ENCODE measurements at places on chromosomes 4 and X.

DNA sequence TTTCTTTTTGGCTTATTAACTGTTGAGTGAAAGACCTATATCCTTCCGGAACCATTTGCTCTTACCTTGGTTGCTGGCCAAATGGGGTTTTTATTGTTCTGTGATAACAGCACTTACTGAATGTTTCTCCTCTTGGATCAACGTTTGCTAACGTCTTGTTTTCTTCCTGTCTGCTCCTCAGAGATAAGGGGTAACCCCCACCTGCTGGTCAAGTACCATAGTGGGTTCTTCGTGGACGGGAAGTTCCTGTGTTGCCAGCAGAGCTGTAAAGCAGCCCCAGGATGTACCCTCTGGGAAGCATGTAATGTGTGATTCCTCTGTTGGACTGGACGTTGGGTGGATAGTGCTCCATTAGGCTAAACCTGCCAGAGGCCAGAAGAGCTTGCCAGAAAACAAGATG lies 15.3 kb downstream of the BMX start:
- no peak for DNase-seq

- no peak for DNase-seq
Measured at GRCh38 chr4:15239866-15240265, 188.0 kb upstream of the C1QTNF7 start.

- DNase-seq, result no peak
Measured at GRCh38 chrX:13387666-13388494, 68.0 kb upstream of the ATXN3L start.

DNA sequence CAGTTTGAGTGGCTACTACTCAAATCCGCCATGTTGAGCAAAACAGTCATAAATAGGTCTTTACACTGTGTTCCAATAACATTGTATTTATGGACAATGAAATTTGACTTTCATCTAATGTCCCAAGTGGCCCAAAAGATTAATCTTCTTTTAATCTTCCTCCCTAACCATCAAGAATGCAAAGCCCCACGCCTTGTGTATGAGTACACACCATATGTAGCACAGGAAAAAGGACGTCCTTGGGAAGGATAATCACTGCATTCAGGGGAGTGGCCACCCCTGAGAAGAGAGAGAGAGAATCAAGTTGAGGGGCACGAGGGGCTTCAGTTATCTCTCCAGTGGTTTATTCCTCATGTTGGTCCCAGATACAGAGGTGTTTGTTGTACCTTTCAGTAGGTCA lies 33.1 kb downstream of the RBM47 start:
- no peak for DNase-seq

DNA sequence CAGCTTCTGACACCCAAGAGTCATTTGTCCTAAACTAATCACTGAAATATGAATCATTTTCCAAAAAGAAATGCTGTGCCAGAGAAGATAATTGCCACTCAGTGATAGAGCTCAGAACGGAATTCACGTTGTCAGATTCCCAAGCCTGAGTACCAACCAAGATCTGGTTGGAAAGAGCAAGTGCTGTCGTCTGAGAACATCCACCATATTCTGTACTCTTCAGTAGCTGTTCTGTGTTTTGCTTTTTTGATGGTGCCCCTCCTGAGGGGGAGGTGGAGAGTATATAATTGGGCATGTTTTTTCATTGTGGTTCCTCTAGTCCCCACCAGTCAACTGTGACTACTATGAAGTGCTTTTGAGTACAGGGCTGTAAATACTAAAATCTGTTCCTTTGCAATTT lies 13.2 kb downstream of the RUFY3 start:
- DNase-seq, result no peak

DNA sequence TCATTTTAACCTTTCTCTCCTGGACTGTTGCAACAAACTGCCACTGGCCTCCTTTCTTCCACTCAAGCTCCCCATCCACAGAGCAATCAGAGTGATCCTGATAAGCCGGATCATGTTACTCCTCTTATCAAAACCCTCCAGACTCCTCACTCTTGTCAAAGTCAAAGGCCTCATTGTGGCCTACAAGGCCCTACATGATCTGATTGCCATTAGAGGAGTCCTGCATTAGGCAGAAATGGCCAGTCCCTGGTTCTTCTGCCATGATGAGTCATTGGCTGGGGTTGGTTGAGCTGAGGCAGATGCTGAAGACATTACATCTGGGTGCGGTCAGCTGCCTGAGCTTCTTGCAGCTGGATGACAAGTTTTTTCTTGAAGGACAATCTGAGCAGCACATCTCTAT lies 32.7 kb upstream of the CASK start:
- no peak for DNase-seq

DNA sequence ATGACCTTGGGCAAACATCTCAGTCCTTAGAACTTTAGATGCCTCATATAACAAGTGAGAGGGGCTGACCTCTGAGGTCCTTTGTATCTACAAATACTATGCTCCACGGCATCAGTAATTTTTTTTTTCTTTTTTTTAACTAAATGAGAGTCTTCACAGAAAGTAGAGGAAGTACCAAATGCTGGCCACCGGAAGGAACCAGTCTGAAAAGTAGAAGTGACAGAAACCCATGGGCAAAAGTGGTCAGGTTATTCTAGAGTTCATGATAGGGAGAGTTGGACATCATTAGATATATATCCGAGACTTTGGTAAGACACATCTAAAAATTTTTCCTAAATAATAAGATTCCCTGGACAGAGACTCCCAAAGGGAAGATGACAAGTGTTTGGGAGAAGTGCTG lies 53.7 kb downstream of the COQ2 start:
- DNase-seq, result no peak

DNA sequence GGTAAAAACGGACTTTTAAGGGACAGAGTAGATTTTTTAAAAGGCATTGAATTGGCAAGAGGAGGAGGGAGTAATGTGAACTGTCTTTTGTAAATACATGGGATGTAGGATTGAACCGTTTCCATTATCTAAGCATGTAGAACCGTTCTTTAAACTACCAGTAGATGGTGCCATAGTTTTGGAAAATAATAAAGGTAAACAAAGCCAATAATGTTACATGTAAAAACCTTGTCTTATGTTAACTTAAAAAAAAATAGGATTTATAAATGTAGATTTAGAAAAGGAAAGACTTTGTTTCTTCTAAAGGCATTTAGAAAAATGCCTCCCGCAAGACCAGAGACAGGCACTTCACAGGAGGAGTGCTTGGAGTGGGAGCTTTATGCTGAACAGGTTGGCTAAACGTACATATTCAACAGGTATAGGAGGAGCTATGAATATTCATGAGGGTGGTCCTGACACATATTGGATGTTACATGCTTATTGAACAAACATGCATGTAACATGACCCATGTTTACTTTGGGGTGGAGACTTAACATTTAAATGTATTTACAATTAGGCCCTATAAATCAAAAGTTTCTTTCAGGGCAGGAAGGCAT lies 45.5 kb upstream of the FAM241A start:
- DNase-seq, result no peak

- DNase-seq, result no peak
Measured at GRCh38 chrX:77444075-77444474, 3.1 kb upstream of the FGF16 start.

DNA sequence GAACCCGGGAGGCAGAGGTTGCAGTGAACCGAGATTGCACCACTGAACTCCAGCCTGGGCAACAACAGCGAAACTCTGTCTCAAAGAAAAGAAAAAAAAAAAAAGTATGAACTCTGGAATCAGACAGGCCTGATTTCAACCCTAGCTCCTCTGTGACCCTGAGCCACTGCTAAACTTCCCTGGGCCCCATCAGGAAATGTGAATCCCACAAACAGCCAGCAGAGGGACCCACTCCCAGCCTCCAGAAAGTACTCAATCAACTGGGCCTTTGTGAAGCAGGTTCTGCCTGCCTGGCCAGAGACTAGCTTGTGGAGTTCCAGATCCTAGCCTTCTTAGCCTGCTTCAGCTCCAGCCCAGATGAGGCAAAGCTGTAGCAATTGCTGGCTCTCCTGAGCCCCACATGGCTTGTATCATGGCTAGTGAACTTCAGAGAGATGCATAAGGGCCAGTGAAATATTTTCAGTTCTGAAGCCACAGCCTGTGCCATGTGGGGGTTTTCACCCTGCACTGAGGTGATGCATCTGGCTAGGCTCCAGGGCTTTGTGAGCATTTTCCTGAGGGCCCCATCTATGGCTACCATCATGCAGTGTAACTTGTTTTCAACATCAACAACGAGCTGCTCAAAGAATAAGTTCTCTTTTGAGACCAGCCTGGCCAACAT lies 7.2 kb upstream of the IDS start:
- DNase-seq, result peak; percentile 29

Measured in stimulated activated CD8-positive, alpha-beta memory T cell treated with anti-CD3 and anti-CD28 coated beads, Interleukin-7, amount 100 ng/mL, for 1 hour (primary cell).